ENCODE measurements at places on chromosomes 1 and 21.

DNA sequence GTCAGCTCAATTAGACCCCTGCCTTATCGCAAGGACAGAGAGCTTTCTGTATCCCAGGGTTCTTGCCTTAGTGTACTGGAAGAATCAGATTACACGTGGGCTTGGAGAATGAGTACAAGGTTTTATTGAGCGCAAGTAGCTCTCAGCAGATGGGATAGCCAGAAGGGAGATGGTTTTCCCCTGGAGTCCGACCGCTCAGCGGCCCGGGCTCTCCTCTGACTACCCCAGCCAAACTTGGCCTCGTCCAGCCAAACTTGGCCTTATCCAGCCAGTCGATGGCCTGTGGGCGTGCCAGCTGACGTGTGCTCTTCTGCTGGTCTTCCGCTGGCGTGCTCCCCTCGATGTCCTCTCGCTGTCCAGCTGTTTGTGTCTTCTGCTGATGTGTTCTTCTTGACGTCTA is 136.9 kb downstream of the SYT14 start:
- no peak for DNase-seq

DNA sequence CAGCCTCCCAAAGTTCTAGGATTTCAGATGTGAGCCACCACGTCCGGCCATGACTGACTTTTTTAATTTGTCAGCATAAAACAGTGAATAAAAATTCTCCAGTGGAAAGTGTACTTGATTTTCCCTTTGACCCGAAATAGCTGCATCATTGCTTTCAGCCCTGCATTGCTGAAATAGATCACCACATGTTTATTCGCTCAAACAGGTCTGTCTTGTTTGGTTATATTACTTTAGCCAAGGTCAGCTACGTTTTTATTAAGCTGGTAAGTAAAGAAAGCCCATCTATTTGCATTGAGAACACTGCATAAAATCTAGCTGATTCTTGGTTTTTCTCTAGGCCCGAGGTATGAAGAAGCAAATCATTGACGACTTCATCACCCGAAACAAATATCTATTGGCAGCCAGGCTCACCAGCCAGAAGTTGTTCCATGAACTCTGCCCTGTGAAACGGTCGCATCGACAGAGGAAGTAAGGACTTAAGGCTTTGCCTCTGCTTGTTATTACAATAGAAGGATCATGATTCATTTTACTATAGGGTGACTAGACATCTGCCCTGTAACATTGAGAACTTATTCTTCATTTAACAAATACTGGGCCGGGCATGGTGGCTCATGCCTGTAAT is 25.6 kb downstream of the AGMAT start:
- DNase-seq, result no peak

DNA sequence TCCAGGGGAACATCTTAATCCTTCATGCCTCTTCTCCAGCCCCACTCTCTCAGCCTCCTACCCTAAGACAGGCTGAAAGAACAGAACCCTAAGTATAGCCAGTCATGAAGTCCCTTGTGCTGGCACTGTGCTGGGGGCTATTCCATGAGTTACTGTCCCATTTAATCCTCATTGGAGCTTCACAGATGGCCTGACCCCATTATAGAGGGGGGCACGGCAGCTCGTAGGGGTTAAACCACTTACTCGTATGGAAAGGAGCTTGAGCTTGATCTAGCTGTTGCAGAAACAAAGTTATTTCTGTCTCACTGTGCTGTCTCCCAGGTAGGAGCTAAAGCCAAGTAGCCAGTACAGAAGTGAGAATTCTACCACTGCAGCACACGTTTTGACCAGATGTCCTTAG is 203.2 kb upstream of the COA6 start:
- no peak for DNase-seq

DNA sequence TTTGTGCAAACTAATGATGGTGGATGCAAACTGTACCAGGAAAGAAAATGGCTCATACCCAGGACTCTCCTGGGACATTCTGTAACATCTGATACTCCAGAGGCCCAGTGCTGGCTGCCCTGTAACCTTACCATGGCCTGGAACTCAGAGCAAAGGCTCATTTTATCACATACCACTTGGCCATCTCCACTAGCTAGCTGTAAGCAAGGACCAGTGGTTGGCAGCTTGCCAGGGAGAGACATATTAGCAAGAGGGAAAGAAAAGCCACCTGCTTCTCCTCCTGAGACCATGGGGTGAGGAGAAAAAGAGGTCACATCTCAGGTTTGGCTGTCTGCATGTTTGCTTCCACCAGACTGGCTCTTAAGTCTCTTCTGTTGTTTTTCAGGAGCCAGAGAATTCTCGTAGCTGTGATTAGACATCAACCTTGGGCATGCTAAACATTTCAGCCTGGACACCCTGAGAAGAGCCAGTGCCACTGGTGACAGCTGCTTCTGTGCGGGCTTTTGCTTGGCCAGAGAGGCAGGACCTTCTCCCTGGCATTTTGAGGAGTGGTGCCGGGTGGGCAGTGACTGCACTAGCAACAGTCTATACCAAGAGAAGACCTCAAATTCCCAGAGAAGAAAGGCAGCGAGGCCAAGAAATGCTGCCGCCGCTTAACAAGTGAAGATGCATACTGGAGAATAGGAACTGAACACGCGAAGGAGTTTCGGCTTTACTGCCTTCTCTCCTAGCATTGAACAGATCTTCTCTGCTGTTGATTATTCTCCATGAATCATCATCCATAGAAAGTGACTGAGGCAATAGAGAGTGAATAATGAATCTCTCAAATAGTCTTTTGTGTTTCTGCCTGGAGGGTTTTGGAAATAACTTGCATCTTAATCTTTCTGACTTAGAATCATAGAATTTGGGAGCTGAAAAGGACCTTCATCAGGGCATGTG is 6.7 kb upstream of the INKA2 start:
- DNase-seq, result no peak

DNA sequence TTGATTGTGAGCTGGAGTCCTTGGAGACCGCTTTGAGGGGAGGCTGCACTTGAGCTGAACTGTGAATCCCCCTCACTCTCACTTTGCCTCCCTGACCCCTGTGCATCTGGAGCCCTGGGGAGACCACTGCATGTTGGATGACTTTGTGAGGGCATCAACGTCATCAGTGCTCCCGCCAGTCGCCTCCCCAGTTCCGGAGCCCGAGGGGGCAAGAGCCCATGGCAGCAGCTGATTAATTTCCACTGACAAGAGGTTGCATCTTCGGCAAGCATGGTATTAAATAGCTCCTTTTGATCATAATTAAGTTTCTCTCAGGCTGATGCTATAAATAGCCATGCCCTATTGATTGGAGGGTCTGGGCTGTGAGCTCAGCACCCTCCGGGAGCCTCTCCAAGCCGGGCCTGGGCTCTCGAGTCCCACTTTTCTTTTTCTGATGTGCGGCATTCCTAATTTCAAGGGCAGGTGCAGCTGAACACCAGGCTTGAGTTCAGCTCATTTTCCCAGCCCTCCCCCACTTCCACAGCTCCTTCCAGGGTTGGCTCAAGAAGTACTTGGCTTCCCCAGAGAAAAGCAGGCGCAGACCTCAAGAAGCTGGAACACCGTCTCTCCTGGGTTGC is 33.2 kb downstream of the KCND3 start:
- DNase-seq, result no peak

GRCh38 chr21:14753466-14754258 is 207.5 kb upstream of the SAMSN1 start:
- DNase-seq, result no peak

GRCh38 chr21:28737674-28738419 is 254.8 kb downstream of the LTN1 start:
- DNase-seq, result no peak

DNA sequence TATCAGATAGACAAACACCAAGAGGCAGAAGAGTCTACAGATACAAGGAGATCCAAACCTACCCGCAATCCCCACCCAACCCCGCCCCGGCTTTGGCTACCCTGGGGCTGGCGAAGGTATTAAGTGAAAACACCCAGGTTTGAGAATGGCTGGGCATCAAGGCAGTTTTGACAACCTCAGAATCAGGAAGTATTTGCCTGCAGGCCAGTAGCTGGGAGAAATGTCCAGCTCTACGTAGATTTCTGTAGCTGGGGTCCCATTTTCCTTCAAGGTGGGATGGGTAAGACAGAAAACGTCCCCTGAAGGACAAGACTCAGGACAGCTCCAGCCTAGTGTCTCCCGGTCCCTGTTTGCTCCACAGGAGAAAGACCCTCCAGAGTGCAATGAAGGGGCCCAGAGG is 101.8 kb upstream of the ERG start:
- no peak for DNase-seq

- no peak for DNase-seq
Observed at GRCh38 chr1:180029524-180030135, 75.0 kb downstream of the CEP350 start.

GRCh38 chr1:1058921-1059493 is 15.1 kb downstream of the RNF223 start:
- no peak for DNase-seq

GRCh38 chr1:41044187-41044586 is 22.7 kb upstream of the SLFNL1 start:
- no peak for DNase-seq

- no peak for DNase-seq
Observed at GRCh38 chr21:32653326-32653901, 41.2 kb upstream of the CFAP298 start.

DNA sequence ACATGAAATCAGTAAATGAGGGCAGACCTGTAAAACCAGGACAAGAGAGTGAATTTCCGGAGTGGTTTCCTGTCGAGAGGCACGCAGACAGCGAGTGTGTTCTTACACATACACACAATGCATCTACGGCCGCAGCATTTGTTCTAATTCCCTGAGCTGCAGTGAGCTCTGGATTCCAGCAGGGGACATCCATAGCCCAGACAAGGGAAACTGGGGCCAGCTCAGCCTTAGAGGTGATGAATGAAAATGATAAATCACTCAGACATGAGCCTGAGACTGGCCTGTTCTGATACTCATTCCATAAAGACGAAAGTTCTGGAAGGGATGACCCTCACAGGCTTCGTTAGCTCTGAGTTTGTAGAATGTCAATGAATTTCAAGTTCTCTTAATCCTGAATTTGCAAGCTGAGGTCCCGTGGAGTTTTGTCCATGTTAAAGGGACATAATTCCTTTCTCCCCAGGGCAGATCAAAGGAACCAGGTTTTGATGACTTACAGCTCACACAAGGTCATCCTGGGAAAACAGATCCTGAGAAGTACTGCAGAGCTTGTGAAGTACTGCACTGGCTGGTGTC is 207.9 kb upstream of the C1orf87 start:
- peak; percentile 27 for DNase-seq

DNA sequence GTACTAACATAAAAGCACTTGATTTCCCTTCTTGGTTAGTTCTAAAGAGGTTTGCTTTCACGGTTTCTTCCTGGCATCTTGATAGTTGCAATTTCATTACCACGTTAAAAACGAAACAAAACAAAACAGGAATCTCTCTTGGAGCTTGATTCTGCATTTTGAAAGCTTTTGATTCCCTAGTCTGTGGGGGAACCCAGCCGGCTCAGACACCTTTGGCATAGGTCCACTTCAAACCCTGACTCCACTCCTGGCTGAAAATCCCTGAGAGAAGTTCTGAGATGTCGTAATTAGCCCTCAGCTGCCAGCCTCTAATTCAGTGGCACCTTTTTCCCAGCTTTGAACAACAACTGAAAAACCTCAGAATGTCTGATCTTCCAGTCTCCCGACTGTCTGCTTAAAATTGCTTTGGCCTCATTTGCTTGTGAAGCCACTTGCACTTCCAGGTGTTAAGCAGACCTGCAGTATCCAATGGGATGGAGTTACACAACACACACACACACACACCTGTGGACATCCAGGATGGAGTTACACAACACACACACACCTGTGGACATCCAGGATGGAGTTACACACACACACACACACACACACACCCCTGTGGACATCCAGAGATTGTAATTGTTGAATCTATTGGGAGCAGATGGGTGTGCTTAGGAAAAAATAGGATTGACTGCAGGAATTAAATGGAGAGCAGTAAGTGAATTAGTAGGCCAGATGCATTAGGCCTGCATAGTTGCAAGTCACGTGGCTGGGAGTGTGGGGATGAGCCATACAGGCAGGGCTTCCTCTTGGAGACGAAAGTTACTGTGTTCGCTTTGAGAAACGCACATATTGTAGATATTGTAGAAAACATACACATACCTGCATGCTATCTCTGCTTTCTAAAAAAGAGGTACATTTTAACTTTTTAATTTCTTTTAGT is 285.6 kb upstream of the FMN2 start:
- no peak for DNase-seq

GRCh38 chr1:169483500-169483966 is 2.2 kb downstream of the SLC19A2 start:
- no peak for DNase-seq

- DNase-seq, result no peak
Observed at GRCh38 chr1:24801176-24801575, 55.9 kb downstream of the CLIC4 start.

DNA sequence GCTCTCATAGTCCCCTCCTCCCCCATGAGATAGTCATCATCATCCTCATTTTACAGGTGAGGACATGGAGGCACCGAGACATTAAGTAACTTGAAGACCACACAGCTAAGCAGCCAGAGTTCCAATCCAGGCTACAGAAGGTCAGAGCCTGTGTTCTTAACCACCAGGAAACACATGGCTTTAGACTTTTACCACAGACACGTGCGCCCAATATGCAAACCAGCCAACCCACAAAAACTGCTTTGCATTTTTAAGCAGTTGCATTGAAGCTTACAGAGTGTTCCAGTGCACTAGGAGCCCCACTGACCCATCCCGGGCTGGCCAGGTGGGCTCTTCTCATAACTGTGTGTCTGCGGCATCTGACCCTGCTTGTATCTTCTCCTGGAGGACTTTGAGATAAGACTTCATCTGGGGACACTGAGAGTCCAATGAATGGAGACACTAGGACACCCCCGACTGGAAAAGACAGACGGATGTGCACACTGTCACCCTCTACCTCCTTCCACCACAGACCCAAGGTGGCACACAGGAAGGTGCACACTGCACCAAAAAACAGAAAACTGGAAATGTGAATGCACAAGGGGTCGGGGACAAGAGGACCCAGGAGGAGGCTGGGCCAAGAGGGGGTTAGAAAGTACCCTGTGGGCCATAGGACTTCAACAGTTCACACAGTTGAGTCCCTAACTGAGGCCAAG is 56.4 kb downstream of the ETS2 start:
- no peak for DNase-seq

GRCh38 chr21:38470755-38471154 is 27.5 kb downstream of the ERG start:
- no peak for DNase-seq

GRCh38 chr21:37915941-37916309 is 332 bp downstream of the KCNJ6 start:
- no peak for DNase-seq

- no peak for DNase-seq
Observed at GRCh38 chr1:209382231-209383100, 201.0 kb upstream of the CAMK1G start.

- DNase-seq, result no peak
Observed at GRCh38 chr1:54475946-54476516, 69.8 kb upstream of the SSBP3 start.

- DNase-seq, result no peak
Observed at GRCh38 chr21:19463966-19464365, 1060.4 kb upstream of the TMPRSS15 start.

GRCh38 chr1:110675060-110675791 is 486 bp upstream of the KCNA3 start:
- DNase-seq, result no peak
